ENCODE measurements at places on chromosomes 7 and 10.
A peak's percentile ranks its signal among the peaks of the same experiment; 100 is the strongest.

- no peak for DNase-seq
These were observed 85.6 kb downstream of the NEUROD6 start for GRCh38 chr7:31254926-31255325.

- no peak for DNase-seq
These were observed 473 bp downstream of the PPP1R9A start for GRCh38 chr7:94907811-94908322.

DNA sequence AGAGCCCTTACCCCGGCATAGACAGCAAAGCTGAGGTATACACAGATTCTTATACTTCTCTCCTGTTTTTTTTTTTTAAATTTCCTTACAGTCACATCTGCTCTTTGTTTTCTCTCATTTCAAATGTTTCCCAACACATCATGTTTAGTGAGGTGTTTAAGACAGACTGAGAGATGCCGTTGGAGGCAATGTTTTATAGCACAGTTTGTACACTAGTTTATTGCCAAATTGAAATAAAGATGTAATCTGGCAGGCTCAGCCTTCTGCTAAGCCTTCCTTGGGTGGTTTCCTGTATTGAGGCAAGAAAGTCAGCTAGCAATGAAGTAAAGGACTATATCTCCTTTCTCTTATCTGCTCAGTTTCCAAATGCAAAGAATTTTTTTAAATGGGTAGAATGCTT is 393.4 kb downstream of the SORCS1 start:
- DNase-seq, result no peak

DNA sequence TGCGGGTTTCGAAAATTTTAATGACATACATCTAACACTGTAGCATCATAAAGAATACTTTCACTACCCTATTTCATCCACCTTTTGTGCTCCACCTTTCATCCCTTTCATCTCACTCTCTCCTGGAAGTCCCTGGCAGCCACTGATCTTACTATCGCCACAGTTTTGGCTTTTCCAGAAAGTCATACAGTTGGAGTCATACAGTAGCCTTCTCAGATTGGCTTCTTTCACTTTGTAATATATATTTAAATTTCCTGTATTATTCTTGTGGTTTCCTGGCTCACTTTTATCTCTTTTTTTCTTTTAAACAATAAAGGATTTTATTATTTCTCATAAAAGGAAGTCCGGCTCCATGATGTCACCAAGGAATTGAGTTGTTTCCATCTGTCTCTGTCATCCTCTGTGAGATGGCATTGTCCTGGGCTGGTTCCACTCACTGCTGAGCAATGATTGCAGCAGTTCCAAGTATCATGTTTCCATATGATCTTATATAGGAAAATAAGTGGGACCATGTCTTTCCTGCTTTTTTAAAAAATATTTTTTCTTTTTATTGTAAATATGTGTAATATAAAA is 626.3 kb downstream of the POM121L12 start:
- DNase-seq, result no peak

- no peak for DNase-seq
These were observed 319.0 kb upstream of the NPSR1 start for GRCh38 chr7:34338961-34339526.

GRCh38 chr7:2970861-2971260 is 72.8 kb downstream of the CARD11 start:
- no peak for DNase-seq

DNA sequence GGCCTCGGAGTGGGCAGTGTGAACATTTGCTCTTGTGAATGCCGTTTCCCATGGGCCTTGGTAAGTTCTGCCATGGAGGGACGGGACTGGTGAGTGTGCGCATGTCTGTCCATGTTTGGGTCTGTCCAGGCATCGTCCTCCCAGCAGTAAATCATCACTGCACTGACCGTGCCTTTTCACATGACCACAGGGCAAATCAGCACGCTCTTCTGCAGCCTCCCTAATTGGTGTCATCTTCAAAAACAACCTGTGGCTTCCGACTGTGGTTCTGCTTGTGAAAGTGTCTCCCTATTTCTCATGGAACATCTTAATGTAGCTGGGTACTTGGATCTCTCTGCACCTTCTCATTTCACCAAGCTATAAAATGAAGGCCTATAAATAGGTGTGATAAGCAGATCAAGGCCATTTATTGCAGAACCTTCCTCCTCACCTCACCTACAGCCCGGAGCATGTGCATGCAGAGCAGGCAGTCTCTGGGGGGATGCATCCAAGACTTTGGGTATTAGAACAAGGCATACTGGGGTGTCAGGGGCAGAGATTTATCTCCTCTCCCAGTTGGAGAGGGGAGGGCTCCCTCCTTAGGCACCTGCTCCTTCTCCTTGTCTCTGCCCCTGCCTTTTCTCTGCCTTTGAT is 77.4 kb downstream of the RBM20 start:
- no peak for DNase-seq

- DNase-seq, result no peak
These were observed 188.8 kb downstream of the PARD3 start for GRCh38 chr10:34626158-34626880.

DNA sequence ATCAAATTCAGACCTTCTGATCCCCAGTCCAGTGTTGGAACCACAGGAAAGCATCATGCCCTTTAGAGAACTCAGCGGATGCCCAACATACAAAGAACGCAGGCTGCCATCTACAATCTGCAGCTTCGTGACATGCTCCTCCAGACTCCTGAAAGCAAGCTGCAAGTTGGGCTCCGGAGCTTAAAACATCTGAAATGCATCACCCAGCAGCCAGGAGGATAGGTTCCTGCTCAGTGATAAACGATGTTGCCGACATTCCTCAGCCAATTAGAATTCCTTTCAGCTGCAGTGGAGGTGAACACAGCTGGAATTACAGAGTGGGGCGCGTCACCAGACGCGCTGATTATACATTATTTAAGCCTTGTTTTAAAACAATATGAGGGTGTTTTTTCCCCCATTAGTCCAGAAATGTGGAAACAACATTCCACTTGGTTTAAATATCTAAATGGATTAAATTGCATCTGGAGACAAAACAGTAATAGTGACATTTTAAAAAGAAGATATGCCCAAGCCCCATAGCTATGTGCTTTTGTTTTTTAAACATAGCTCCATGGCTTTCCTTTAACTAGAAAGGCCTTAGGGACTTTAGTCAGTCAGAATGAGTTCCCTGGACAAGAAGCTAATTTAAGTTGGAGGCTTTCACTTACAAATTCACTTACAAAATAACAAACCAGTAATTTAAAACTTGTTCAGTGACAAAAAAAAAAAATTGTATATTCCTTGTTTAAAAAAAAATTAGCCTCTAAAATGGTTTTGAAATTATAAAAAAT is 6.3 kb downstream of the SMURF1 start:
- DNase-seq, result no peak

DNA sequence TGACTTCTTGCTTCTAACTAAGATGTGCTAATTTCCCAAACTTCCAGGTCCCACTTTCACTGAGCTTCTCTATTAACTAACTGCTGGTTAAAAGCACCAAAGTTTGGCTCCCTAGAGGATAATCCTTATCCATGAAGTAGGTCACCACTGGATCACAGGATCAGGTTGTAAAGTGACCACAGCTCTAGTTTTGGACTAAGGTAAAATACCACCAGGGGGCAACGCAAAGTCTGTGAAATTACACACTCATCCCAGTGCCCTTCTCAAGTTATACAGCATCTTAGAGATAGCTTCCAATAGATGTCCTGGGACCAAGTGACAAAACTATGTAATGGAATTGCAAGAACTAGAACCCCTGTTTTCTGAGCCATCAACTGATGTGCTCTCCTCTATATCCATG is 116.4 kb upstream of the ASAH2 start:
- DNase-seq, result no peak

- DNase-seq, result no peak
These were observed 219.7 kb upstream of the PRSS1 start for GRCh38 chr7:142529591-142529990.

GRCh38 chr10:17742918-17743317 is 9.1 kb upstream of the TMEM236 start:
- DNase-seq, result peak; percentile 54

- DNase-seq, result no peak
These were observed 72.6 kb downstream of the EPDR1 start for GRCh38 chr7:37993060-37993501.

DNA sequence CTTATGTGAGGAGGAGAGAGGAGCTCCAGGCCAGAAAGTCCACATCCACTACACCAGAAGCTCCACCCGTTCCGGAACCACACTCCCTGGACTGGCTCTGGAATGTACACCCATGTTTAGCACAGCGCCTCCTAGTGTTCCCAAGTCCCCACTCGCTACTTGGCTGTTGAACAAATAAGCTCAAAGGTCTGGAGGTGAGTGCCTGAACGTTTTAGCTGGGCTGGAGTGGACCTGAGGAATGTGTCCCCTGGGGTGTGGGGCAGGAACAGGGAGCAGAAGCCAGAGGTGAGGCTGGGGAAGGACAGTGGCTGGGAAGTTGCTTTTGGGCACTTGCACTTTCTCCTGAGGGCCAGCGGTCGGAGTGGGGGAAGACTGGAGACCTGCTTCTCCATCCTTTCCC is 164.1 kb upstream of the CDCA7L start:
- DNase-seq, result no peak

DNA sequence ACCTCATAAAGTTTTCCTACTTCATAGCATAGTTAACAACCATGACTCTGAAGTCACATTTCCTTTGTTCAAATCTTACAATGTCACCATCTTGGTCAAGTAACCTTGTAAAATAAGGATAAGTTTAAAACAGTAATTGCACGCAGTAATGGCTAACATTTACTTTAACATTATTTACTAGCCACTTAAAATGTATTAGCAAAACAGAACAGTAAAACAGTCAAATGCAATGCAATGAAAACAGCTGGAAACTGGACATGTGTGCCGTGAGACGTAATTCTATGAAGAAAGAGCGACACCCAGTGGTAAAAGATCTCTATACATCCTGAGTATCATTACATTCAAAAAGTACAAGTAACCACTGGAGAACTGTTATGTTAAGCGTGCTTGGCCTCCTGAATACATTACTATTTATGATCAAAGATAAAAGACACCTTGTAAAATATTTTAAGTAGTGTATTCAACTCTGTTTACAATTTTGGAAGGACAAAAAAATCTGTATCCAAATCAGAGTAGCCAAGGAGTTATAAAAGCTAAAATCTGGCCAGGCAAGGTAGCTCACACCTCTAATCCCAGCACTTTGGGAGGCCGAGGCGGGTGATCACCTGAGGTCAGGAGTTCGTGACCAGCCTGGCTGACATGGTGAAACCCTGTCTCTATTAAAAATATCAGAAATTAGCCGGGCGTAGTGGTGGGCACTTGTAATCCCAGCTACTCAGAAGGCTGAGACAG is 27.2 kb downstream of the ATE1 start:
- peak; percentile 63 for DNase-seq

DNA sequence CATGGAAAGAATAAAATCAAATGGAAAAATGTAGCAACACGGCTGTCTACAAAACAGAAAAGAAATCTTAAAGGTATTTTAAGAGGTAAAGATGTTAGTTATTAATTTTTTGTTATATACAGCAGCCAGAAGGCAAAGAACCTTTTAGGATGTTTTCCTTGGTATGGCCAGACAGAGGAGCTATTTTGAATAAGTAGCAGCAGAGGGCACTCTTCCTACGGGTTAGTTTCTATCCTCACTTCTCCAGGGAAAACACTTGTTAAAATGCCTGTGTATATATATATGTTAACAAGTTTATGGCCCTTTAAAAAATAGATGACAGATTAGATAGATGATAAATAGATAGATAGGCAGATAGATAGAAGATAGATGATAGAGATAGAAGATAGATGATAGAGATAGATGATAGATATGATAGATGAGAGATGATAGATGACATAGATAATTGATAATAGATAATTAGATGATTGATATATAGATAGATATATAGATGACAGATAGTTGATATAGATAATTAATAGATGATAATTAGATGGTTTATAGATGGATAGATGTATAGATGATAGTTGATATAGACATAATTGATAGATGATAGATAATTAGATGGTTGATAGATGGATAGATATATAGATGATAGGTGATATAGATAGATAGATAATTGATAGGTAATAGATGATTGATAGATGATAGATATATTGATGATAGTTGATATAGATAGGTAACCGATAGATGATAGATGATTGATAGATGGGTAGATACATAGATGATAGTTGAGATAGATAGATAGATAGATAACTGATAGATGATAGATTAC is 57.8 kb upstream of the WIPF3 start:
- DNase-seq, result no peak

- no peak for DNase-seq
These were observed 266.6 kb downstream of the NXPH1 start for GRCh38 chr7:8699875-8700624.

DNA sequence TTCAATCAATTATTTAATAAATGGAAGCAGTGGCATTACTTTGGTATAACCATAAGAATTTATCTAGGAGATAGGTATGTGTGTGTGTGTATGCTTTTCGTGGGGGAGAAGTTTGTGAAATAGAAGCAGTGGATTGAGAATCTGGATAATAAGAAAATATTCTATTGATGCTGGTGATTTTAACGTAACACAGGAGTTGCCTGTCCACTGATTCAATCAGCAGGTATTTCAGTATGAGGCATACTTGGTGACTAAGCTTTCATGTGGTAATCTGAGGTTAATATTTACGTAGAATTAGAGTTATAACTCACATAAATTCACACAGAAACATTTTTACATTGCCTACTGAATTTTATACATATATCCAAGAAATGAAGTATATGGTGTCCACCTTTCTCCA is 568.0 kb downstream of the ZWINT start:
- no peak for DNase-seq

DNA sequence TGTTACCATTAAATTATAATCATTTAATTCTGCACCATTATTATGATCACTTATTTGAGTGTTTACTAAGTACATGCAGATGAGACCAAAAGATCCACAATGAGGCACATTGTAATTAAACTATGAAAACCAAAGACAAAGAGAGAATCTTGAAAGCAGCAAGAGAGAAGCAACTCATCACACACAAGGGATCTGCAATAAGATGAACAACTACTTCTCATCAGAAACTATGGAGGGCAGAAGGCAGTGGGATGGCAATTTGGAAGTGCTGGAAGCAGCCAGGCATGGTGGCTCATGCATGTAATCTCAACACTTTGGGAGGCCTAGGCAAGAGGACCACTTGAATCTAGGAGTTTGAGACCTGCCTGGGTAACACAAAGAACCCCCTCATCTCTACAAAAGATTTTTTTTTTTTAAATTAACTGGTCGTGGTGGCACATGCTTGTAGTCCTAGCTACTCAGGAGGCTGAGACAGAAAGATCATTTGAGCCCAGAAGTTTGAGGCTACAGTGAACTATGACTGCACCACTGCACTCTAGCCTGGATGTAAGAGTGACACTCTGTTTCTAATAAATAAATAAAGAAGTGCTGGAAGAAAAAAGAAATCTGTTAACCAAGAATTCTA is 47.7 kb downstream of the CDK6 start:
- DNase-seq, result no peak
